ENCODE measurements at places on chromosomes 7 and 10. TPM values are rescaled to one million over a fixed set of nuclear protein-coding genes. Genes with fewer than 3 reads are reported as not detected.

GRCh38 chr10:84541289-84541637, 212.9 kb downstream of the CCSER2 start:
- DNase-seq, result no peak
- no peaks in the 10 kb centered on the region for H3K36me3 ChIP-seq
- H3K27ac ChIP-seq, result no peak overlapping the region
- H3K27me3 ChIP-seq, result no peaks in the 10 kb centered on the region
- peaks cover 4% of the 10 kb centered on the region for H3K4me1 ChIP-seq

DNA sequence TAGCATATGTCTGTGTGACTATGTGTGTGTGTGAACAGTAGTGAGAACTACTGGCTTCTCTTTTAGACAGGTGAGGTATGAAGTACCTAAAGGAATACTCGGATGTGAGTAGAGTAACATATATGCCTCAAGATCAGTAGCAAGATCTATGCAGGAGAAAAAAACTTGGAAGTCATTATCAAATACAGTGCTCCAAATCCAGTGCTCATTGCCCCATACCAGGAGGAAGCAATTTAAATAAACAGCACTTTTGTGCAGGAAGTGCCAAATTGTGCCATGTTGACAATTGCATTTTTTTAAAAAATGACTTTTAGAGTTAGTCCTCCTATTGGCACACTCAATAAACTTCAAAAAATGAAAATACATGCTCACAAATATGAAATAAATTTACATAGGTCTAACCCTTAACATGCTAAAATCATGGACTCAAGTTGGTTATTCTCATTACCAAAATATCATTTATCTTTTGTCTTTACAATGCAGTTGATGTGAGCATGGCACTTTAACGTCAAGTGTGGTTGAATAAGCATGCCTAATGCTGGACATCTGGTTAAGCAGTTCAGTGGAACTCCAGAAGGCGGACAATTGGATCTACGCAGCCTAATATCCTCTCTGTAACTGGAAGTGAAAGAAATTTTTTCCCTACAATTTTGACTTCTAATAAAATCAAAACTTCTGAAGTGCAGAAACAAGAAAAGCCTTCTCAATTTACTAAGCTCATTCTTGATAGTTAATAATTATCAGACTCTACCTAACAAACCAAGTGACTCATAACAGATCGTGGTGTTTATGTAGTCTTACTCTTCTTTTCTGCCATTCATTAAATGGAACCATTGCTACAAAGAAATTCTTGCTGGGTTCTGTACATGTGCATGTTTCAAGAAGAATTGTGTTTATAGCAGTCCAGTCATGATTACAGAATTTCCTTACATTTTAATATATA, 195.2 kb downstream of the MDFIC start:
- H3K27ac ChIP-seq, result no peak overlapping the region
- DNase-seq, result no peak
- no peak overlapping the region for H3K4me3 ChIP-seq
- no peaks in the 10 kb centered on the region for H3K36me3 ChIP-seq
- no peaks in the 10 kb centered on the region for H3K27me3 ChIP-seq

GRCh38 chr10:90399782-90400181, 458.1 kb downstream of the HTR7 start:
- H3K27ac ChIP-seq, result no peak overlapping the region
- H3K27me3 ChIP-seq, result no peaks in the 10 kb centered on the region
- H3K4me1 ChIP-seq, result no peaks in the 10 kb centered on the region
- no peak for DNase-seq
- H3K4me3 ChIP-seq, result no peak overlapping the region

DNA sequence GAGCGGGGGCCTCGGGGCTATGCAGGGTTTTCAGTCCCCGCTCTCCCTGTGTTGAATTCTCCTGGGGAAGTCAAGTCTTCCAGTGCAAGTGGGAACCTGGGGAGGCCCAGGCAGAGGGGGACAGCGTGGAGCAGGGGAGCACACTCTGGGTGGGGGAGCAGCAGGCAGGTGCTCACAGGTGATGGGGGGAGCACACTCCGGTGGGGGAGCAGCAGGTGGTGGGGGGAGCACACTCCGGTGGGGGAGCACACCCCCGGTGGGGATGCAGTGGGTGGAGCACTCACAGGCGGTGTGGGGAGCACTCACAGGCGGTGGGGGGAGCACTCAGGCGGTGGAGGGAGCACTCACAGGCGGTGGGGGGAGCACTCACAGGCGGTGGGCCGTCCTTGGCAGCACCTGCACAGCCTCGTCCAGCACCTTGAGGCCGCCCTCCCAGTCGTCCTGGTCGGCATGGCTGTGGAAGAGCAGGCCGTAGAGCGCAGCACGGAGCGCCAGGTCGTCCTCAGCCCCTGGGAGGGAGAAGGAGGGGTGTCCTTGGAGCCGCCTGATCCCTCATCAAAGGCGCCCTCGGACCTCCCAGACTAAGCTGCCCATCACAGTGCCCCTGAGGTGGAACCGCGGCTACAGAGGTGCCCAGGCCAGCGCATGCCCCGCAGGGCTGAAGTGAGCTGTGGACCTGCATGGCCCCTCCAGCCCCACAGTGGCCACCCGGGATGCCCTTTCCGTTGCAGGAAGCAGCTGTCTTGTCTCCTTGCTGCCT, 56.7 kb downstream of the CFAP46 start:
- no peak overlapping the region for H3K27ac ChIP-seq
- no peak overlapping the region for H3K4me3 ChIP-seq
- H3K27me3 ChIP-seq, result no peaks in the 10 kb centered on the region
- no peaks in the 10 kb centered on the region for H3K36me3 ChIP-seq
- no peaks in the 10 kb centered on the region for H3K4me1 ChIP-seq

DNA sequence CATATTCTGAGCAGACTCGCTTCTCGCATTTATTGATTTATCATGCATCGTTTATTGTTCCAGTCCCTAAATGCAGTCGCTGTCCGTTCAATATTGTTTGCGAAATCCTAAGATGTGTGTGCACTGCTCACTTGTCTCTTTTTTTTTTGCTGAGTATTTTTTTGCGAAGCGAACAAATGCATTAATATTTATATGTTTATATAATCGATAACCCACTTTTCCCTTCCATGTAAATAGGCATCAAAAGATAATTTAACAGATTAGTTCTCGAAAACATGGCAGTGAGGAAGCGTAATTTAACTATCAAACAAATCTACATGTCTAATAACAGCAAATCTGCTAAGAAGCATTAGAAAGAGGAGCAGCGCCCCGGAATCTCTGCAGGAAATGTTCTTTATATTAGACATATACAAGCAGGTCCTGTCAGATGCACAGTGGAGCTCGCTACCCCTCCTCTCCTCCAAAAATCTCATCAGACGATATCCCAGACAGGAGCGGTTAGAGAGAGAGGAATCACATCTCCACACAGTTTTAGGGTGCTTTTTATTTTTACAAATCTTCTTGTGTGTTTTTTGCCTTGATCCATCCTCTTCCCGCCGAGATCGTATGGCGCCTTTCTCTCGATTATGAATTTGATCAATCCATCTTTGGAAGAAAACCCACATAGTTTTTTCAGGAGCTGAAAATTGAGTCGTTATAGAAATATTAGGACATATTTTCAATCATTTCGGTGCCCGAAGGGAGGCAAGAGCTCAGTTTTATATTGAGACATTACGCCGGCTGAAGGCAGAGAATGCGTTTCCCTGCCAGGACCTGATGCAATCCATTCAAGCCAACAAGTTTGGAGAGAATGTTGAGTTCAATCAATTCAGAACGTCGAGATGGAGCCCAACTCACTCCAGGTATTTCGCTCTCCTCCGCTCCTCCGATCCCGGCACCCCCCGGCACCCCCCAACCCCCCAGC, at the start of gene ARID5B:
Gene ARID5B, plus strand, starts transcription at position 871 of the 964 bp plus-strand sequence. Its CDS starts 11 bp downstream, at position 882.
- H3K27ac ChIP-seq, result peak within 1 kb of the TSS; percentile 71
- H3K27me3 ChIP-seq, result no peaks in the 10 kb centered on the region
- no peaks in the 10 kb centered on the region for H3K4me1 ChIP-seq
- peak within 1 kb of the TSS; percentile 90 for H3K4me3 ChIP-seq
- peak; percentile 72 for DNase-seq
- H3K36me3 ChIP-seq, result no peaks in the 10 kb centered on the region

DNA sequence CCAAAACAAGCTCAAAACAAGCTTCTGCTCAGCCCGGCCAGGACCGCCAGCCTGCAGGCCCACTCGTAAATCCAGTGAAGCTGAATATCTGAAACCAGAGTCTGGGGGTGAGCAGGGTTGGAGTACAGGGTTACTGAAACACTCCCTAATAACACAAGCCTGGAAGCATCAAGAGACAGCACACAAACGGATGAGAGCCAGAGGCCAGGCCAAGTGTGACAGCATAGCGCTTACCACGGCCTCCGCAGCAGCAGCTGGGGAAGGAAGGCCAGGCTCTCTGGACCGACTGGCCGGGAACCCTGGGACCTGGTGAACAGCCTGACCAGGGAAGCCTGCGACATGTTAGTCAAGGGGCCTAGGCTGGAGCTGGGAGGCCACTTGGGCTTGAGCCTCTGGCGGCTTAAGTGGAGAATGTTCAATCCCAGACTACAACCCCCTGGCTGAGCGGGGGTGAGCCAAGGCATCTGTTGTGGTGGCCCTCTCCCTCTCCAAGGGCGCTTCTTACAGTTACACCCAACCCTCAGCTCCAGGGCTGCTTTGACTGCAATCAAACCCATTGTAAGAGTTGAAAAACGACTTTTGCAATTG, 21.7 kb upstream of the RNF32 start:
- no peaks in the 10 kb centered on the region for H3K36me3 ChIP-seq
- no peaks in the 10 kb centered on the region for H3K27me3 ChIP-seq
- no peaks in the 10 kb centered on the region for H3K4me1 ChIP-seq
- DNase-seq, result no peak
- H3K27ac ChIP-seq, result no peak overlapping the region

GRCh38 chr10:100184426-100184825, 1.4 kb downstream of the ERLIN1 start:
- no peak for DNase-seq
- H3K4me1 ChIP-seq, result peaks cover 10% of the 10 kb centered on the region
- H3K4me3 ChIP-seq, result no peak overlapping the region
- no peaks in the 10 kb centered on the region for H3K27me3 ChIP-seq
- H3K36me3 ChIP-seq, result no peaks in the 10 kb centered on the region

- H3K27ac ChIP-seq, result no peak overlapping the region
- no peaks in the 10 kb centered on the region for H3K27me3 ChIP-seq
- DNase-seq, result no peak
- no peak overlapping the region for H3K4me3 ChIP-seq
- H3K4me1 ChIP-seq, result no peaks in the 10 kb centered on the region
Observed at GRCh38 chr10:71981015-71981875, 17.1 kb downstream of the CHST3 start.

GRCh38 chr10:124495162-124495561, 33.5 kb downstream of the LHPP start:
- H3K36me3 ChIP-seq, result peaks cover 46% of the 10 kb centered on the region
- H3K4me3 ChIP-seq, result no peak overlapping the region
- H3K27ac ChIP-seq, result no peak overlapping the region
- no peaks in the 10 kb centered on the region for H3K27me3 ChIP-seq

GRCh38 chr10:86193841-86194240, 172.8 kb downstream of the GRID1 start:
- H3K36me3 ChIP-seq, result no peaks in the 10 kb centered on the region
- no peak overlapping the region for H3K27ac ChIP-seq
- H3K4me1 ChIP-seq, result no peaks in the 10 kb centered on the region
- H3K4me3 ChIP-seq, result no peak overlapping the region

DNA sequence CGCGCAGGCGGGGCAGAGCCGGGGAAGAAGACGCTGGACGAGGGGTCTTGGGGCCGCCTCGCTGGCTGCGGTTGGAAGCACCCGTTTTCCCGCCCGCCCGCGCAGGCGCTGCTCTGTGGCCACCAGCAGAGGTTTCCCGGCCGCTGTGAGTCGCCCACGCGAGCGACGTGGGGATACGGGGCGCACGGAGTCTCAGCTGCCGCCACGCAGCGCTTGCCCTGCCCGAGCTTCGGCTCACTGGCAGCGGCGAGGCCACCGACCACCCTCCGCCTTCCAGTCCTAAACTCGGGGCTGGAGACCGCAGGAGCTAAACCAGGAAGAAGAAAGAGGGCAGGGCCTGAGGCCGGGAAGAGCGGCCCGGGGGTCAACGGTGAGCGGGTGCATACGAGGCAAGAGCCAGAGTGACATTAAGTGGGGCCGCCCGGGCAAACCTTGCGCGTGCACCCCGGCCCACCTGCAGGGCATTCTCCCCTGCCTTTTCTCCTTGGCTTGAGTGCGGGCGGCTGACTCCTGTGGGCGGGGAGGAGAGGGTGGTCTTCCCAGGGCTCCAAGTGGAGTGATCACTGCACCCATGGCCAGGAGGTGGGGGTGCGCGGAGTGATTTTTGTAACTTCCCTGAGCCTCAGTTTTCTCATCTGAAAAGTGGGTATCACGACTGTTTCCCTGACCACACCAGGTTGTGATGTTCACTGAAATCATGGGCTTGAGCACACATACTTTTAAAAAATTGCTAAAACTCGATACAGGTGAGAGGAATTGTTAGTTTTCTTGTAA, 7.1 kb upstream of the EMX2 start:
- H3K4me3 ChIP-seq, result no peak overlapping the region
- H3K27me3 ChIP-seq, result peaks cover 3% of the 10 kb centered on the region
- peaks cover 18% of the 10 kb centered on the region for H3K4me1 ChIP-seq
- no peak overlapping the region for H3K27ac ChIP-seq
- no peaks in the 10 kb centered on the region for H3K36me3 ChIP-seq

- DNase-seq, result no peak
- no peak overlapping the region for H3K27ac ChIP-seq
- no peaks in the 10 kb centered on the region for H3K36me3 ChIP-seq
- no peaks in the 10 kb centered on the region for H3K27me3 ChIP-seq
- H3K4me1 ChIP-seq, result no peaks in the 10 kb centered on the region
- no peak overlapping the region for H3K4me3 ChIP-seq
Observed at GRCh38 chr10:10054466-10054865, 963.2 kb upstream of the CELF2 start.

DNA sequence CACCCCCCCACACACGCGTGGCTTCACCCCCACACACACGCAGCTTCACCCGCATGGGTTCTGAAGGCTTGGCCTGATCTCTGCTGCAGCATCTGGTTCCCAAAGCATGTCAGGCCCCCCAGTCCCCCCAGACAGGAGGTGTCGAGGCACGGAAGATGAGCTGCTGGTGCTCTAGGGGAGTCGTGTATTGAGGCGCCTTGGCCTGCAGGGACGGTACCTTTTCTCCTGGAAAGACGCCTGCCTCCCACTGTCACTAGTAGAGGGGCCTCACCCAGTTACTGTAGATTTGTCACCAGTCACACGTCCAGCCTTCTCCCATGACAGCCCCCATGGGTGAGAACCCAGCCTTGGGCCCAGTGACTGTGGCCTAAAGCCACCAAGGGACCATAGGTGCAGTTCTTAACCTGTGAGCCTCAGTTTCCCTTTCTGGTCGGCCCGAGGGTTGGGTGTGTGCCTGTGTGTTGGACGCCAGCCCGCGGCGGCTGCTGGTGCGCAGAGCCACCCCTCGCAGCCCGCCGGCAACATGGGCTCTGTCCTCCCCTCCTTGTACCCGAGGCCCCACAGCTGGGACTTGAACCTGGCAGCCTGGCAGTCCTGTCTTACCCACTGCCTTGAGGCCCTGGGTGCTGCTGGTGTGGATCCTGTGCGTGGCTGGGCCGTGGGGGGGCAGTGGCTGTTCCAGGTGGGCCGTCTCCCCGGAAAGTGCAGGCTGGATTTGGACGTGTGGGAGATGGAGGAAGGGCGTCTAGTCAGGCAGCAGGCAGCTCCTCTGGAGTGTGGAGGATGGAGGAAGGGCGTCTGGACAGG, 81.7 kb downstream of the NKX6-2 start:
- no peaks in the 10 kb centered on the region for H3K4me1 ChIP-seq
- no peak for DNase-seq
- H3K4me3 ChIP-seq, result no peak overlapping the region
- H3K27ac ChIP-seq, result no peak overlapping the region

The SVOPL gene
- not detected for polyA plus RNA-seq

The PDGFA gene
- 107 TPM for polyA plus RNA-seq

The IGFBP3 gene
- 108 TPM for polyA plus RNA-seq

The PNLIPRP1 gene
- polyA plus RNA-seq, result 2.7 TPM

The APBB1IP gene
- polyA plus RNA-seq, result 4.6 TPM

The HOXA1 gene
- 0.49 TPM for polyA plus RNA-seq

The CRPPA gene
- 0.45 TPM for polyA plus RNA-seq

All from small intestine (tissue), 16 donors.